ENCODE measurements at places on chromosomes 11 and 22.

DNA sequence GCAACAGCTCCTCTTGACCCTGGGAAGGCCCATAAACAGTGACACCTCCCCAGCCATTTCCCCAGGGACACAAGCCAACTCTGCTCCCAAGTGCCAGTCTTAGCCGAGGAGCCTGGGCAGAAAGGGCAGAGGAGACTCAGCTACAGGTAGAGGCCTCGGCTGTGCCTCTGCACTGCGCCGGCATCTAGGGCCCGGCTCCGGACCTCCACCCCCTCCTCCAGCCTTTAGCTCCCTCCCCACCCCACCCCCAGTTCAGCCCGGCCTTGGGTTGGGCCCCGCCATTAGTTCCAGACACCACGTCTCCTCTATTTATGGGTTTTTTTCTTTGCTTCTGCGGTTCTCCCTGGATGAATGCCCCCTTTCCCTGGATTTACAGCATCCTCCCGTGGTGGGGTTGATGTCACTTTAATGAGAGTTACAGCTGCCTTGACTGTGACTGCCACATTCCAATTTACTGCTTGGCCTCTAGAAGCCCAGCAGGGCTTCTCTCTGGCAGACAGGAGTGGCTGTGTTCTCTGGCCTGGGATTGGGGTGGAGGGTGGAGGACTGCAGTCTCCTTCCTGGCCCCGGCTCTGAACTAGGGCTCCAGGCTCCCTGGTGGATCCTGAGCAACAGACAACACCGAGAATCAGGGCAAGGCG lies 13.5 kb upstream of the OAF start:
- DNase-seq, result no peak

- no peak for DNase-seq
Measured at GRCh38 chr11:96237766-96238266, 105.2 kb downstream of the MAML2 start.

GRCh38 chr11:113937918-113938317 lies 33.3 kb downstream of the HTR3B start:
- DNase-seq, result no peak

GRCh38 chr11:118744046-118744445 lies 46.9 kb downstream of the DDX6 start:
- DNase-seq, result no peak

DNA sequence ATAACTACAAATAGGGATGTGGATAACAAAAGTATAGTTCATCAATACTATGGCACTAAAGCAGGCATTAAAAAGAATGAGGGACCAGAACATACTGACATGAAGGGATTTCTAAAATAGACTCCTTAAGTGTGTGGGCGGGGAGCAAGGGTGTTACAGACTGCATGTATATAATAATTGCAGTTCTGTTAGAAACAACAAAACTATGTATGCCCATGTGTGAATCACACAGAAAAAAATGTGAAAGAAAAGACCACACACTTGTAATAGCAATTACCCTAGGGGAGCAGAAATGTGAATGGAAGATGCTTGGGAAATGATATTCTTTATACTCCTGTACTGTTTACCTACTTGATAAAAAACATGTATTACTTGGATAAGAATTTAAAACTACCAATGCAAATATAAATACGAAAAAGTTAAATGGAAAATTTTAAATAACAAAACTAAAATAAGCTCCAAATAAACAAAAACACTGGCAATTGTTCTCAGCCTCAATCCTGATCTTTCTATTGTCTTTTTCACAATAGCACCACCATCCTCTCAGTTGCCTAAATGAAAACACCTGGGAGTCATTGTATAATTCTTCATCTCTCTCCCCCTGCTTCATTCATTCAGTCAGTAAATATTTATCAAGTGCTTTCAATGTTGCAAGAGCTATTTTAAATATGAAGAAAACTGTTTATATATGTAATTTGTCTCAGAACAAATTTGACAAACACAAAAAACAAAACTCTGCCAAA lies 129.8 kb downstream of the FCHSD2 start:
- no peak for DNase-seq

DNA sequence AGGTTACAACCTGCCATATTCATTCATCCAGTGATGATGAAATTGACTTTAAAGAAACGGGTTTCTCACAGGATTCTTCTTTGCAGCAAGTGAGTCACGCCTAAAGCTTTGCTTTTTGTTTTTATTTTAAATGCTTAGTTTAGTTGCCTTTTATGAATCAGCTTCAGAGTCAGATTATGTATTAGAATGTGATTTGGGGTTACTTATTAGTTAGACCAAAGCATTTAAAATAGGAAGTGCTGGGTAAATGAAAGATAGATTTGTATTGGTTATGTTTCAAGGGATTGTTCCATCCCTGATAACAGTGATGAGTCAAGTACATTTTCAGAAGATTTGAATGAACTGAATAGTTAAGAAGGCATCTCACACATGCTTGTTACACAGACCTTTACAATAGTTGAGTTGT lies 101.3 kb upstream of the GAL start:
- DNase-seq, result no peak

- DNase-seq, result no peak
Measured at GRCh38 chr11:128179512-128179911, 407.8 kb downstream of the ETS1 start.

DNA sequence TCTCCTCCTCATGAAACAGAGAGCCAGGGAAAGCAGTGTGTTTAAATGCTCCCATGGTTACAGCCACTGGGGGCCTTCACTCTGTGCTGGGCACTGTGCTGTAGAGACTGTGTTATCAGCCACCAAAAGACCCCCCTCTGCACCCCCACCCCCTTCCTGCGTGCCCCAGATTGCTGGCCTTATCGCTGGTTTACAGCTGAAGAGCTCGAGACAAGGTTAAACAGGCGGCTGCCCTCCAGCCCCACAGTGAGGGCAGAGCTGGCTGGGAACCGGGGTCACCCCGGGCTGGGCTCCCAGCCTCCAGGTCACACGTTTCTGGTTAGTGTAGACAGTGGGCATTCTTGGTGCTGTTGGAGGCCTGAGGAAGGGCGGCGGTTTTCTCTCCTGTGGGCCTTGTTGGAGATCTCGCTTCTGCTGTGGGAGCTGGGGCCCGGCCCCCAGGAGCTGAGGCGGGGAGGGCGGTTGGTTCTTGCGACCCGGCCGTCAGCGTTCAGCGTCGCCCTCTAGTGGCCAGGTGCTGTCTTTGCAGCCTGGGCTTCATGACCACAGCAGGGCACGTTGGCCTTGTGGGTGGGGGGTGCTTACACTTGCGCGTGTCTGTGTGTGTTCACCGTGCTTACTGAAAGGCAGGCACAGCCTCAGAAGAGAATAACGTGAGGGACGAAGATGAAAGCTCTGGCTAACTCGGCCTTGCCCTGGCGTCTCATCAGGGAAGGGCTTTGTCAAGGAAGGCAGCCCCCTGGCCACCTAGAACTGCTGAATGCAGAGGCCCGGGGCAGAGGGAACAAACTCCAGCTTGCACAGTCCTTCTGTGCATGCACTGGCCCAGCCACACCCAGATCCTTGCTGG lies 40.8 kb downstream of the TBC1D22A start:
- DNase-seq, result peak; percentile 63

DNA sequence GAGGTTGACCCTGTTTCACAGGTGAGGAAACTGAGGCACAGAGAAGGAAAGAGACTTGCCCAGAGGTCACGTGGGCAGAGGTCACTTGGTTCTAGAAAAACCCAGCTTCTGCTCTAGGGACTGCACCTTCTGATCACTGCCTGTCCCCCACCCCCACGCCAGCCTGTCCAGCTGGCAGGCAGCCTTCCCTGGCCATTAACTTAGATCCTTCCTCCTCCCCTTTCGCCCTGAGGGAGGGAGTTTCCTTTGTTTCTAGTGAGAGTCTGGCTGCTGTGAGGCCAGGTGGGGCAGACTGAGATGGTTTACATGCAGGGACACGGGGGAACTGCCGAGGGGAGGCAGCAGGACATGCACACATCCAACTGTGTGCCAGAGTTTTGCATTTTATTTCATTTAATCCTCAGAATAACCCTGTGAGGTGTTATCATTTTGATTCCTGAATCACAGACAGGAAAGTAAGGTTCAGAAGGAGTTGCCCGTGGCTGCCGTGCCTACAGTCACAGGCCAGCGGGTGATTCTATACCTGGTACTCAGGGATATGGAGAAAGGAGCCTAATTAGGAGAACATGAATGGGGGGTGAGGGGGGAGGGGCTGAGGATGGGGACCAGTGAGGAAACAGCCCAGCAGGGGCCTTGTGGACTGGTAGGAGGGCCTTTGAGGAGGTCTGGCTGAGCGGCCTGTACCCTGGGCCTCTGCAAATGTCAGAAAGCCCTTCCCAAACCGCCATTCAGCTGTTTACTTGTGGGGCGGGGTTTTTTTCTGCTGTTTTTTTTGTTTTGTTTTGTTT lies 3.4 kb downstream of the FAM83F start:
- no peak for DNase-seq

DNA sequence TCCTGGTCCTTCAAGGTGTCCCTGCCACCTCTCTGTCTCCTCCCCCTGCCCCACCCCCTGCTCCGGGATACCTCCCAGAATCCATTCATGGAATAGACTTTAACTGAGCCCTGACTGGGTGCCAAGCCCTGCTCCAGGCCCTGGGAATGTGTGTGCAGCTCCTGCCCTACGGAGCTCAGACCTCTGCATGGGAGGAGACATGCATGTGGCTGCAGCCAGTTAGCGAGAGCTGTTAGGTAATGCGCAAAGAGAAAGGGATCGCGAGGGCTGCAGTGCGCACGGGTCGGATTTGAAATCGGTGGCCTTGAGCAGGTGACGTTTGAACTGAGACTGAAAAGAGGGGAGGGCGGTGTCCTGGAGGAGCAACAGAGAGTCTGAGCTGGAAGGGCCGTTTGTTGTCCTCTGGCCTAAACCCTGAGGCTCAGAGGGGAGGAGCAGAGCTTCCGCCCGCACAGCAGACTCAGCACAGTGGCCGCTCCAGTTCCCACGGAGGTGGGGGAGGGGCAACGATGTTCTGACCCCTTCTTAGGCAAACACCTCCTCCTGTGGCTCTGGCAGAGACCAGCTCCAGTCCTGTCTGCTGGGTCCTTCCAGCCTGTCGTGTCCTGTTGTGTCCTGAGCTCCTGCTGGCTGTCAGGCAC lies 19.8 kb upstream of the LRRC10B start:
- DNase-seq, result no peak

GRCh38 chr11:69536406-69536805 lies 54.9 kb downstream of the LINC01488 start:
- DNase-seq, result no peak

DNA sequence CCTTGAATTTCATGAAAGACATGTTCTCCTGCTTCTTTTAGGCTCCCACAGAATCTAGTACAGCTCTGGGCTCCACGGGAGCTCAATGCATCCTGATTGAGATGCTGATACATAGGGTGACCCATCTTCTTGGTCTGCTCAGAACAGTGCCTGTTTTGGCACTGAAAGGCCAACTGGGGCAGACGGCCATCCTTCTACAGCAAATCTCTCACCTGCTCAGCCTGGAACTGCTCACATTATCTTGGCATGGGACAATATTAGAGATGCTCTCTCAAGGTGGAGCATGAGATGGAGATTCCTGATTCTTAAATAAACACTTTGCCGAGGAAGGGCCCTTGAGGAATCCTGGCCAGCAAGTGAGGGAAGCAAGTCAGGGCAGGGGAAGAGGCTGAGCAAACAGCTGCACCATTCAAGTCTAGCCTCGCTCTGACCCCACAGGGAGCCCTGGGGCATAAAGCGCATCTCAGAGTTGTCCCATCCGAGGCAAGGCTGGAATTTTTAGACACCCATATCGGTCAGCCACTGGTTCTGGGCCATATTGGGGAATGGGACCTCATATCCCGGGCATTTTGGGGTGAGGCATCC lies 58.4 kb upstream of the CSNK2A3 start:
- no peak for DNase-seq

DNA sequence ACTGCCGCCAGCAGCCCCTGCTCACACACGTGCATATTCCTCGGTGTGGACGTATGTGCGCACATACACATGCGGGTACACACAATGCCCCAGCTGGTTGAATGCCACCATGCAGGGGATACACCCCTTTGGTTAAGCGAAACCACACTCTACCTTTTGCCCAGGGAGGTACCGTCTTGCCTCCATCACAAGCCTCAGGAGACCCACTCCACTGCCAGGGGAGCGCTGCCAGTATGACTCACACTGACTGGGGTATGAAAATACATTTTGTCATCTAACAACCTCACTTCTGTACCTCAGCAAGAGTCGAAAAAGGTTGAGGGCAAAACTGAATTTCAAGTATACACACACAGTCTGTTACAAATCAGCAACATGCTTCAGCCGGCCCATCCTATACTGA lies 39.4 kb downstream of the TMEM45B start:
- DNase-seq, result no peak

- DNase-seq, result no peak
Measured at GRCh38 chr22:28232204-28232603, 313.1 kb upstream of the PITPNB start.

- no peak for DNase-seq
Measured at GRCh38 chr11:15500643-15501042, 385.9 kb downstream of the INSC start.

- DNase-seq, result no peak
Measured at GRCh38 chr22:25105817-25106650, 93.6 kb upstream of the CRYBB3 start.

DNA sequence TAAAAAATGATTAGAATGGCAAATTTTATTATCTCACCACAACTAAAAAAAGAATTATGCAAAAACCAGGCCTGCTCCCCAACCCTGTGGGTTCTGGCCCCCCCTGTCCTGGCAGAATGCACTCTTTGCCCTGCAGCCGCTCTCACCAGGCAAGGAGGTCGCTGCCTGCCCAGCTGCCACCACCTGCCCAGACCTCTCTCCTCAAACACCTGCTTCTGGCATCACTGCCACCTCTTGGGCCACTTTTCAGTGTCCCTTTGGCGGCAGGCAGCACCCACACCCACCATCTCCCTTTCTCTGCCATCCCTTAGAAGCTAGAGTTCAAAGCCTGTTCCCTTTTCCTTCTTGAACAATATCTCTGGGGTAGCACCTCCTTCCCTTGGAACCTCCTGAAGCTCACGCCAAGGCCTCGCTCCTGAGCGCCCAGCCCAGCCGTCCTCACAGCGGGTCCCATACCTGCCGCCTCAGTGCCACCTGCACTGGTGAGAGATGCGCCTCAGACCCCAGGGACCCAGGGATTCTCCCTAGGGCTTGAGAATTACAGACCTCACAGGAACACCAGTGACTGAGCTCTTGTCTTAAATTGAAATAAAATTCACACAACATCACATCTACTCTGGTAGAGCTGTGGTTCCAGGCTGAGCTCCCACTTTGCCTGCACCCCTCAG lies 44.6 kb downstream of the SGSM3 start:
- no peak for DNase-seq

Measured in activated T-cell treated with anti-CD3 and anti-CD28 coated beads for 4 hours (primary cell).